ENCODE measurements at places on chromosomes 4 and X.

DNA sequence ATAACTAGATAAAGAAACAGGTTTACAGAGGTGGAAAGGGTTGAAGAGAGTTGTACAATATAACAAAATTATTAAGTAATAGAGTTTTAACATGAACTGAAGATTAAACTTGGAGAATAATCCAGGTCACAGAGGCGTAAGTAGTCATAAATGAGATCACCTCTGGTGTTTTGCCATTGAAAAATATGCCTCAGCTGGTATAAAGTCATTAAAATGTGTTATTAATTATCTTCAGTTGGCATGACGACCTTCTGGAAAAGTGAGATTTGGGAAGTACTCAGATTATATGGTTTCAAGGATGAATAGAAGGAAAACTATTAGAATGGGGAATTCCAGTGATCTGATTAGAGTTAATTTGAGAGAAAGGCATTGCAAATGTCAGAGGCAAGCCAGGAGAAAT, 237.5 kb upstream of the ANXA10 start:
- DNase-seq: no peak

GRCh38 chr4:3697033-3697432, 69.2 kb upstream of the ADRA2C start:
- no peak for DNase-seq

- DNase-seq: no peak
Measured at GRCh38 chrX:151713849-151714248, 2.0 kb upstream of the FATE1 start.

DNA sequence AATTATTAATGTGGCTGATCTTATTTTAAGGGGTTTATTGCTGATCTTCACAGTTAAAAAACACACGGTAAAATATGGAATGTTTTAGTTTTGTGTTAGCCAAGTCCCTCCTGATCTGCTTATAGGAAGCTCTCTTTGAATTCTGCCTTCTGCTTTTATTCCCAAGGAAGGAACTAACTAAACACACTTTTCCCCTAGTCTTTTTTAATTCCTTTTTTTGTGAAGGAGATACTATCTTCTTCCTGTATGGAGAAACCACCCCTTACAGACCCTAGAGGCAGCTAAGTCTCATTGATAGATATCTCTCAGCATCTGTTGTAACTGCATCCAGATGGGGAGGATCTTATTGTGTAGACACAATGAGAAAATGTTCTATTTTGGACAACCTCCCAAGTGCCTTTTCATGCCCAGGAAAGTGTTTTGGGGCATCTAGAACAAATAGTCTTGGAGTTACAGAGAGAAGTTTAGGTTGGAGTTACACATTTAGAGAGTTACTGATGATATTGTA, 64.4 kb downstream of the AFF1 start:
- DNase-seq: no peak

DNA sequence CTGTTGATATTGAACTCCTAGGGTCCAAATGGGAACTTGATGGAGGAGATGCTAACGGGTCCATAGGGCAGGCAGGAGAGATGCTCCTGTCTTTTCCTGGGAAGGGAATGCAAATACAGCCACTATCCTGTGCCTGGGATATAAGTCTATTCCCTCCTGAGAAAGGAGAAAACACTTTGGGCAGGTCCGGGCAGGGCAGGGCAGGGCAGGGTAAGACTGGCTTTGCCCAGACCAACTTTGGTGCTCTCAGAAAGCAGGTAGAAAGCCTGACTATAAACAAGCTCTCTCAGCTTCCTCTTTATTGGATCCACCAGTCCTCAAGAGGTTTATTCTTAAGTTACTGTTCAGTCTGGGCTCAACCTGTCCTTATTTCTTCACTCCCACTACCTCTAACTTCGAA, 232.3 kb downstream of the PTTG2 start:
- no peak for DNase-seq

DNA sequence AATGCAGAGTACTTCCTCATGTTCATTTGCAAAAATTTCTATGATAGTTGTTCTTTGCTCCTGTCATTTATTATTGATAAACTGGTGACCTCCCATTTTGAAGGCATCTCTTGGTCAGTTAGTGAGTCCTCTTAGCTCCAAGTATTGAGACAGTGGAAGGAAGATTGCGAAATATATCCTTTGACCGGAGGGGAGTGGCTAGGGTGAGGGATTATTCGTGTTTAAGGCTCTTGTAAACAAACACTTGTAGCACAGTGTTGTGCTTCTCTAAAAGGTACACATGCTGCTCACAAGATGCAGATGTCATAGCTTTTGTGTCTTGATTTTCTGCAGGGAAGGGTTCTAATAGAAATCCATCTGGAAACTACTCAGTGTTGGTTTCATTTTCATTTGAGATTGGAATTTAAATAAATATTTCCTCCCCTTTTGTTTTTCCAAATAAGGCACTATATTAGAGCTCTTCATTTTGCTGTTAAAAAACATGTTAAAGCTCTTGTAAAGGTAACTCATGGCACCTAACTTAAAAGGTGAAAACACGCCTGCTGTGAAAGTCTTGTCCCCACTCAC, 21.8 kb downstream of the TXLNG start:
- DNase-seq: no peak

DNA sequence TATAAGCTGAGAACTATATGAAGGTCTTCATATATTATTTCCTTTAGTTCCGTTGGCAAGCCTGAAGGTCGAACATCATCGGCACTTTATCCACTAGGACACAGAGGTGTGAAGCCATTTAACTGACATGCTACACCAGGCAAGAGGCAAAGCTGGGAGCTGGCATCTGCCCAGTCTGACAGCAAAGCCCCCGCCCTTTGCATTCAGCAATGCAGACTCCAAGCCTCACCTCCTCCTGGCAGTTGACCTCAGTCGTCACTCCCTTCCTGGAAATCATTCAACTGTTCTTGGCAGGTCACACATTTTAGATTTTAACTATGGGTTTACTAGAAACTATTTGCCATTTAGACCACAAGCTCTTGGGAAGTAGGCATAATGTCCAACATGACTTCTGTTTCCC, 135.8 kb upstream of the FRG1 start:
- DNase-seq: no peak

- no peak for DNase-seq
Measured at GRCh38 chr4:10053635-10054453, 32.5 kb upstream of the SLC2A9 start.

GRCh38 chr4:184255871-184256642, 38.4 kb upstream of the ENPP6 start:
- no peak for DNase-seq

- no peak for DNase-seq
Measured at GRCh38 chrX:148422526-148422925, 77.9 kb upstream of the AFF2 start.

GRCh38 chr4:154578919-154579318, 11.6 kb downstream of the FGA start:
- DNase-seq: no peak

DNA sequence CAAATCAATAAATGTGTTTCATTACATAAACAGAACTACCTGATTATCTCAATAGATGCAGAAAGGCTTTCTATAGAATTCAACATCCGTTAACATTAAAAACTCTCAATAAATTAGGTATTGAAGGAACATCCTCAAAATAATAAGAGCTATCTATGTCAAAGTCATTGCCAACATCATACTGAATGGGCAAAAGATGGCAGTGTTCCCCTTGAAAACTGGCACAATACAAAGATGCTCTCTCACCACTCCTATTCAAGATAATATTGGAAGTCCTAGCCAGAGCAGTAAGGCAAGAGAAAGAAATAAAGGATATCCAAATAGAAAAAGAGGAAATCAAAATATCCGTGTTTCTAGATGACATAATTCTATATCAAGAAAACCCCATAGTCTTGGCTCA, 466.4 kb downstream of the MAGEE1 start:
- DNase-seq: no peak

GRCh38 chr4:7876201-7876875, 63.3 kb downstream of the AFAP1 start:
- DNase-seq: no peak

DNA sequence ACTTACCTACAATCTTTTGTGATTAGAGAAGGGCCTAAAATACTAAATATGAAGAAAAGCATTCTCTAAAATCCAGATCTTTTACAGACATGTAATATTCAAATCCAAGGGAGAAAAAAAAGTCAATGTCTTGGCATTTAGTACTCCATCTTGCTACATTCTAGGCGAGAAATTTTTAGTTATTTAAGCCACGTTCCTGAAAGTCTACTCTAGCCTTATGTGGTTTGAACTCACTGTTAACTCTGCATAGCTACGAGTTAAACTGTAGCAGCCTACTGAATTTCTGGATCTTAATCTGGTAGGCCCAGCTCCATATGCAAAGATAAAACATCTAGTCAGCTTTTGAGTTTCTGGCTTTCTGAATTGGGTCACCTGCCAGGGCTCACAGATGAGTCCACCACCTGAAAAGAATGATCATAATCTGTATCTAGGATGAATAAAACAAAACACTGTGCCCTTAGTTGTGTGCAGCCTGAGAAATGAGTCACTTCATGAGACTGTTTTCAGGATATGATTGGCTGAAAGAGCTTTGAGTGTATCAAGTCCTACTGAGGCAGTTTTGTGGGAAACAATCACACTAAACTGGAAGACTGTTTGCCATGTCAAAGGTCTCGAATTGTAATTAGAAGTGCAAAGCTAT, 3.2 kb upstream of the NEK1 start:
- DNase-seq: no peak
